ENCODE measurements at places on chromosomes 16 and 17. TPM values are rescaled to one million over a fixed set of nuclear protein-coding genes. Genes with fewer than 3 reads are reported as not detected.

DNA sequence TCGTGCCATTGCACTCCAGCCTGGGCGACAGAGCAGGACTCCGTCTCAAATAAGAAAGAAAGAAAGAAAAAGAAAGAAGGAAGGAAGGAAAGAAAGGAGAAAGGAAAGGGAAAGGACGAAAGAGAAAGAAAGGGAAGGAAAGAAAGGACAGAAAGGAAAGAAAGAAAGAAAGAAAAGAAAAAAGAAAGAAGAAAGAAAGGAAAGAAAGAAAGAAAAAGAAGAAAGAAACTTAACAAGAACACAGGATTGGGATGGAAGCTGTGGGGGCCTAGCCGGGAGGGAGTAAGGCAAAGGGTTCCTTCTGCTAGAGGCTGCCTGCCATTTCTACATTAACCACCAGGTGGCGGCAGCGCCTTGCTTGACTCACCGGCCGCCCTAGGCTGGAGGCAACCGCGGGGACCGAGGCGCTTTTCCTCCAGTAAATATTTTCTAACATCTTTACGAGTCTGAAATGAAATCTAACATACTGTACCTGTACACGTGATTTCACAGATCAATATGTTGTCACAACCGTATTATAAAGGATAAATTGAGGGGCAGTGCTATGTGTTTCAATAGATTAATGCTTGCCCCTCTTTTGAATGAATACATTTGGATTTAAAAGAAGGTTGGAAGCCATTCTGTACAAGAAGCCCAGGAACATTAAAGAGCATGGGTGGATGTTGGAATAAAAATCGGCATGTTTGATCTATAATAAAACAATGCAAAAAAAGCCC, 6.1 kb downstream of the GJD3 start:
- peak; percentile 54 for DNase-seq

DNA sequence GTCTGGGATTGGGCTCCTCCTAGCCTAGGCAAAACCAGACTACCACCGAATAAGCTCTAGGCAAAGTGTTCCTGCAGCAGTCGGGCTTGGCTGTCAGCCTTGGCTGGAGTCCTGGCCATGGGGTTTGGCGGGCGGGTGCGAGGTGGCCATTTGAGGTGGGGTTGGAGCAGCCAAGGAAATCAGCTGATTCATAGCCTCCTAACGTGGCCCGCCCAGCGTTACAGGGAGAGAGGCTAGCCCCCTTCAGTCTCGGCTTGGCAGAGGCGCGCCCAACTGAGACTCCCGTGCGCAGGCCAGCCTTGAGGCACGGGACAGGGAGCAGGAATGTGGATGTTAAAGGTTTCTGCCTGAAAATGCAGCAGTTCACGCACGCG, 1.9 kb downstream of the PMP22 start:
- DNase-seq: no peak

DNA sequence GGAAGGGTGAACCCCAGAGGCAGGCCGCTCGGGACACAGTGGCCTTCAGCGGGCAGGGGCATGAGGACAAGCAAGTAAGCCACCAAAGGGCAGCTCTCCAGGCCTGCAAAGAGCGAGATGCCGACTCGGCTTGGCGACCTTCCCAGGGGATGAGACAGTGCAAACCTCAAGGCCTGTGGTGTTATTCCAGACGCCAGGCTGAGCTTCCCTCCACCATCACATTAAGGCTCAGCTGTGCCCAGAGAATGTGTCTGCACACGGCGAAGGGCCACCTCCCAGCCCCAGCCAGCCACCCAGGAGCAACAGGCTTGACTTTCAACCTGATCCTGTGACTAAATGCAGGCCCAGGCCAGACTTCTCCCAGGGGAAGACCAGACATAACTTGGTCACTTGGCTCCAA, 251.4 kb downstream of the SOX9 start:
- no peak for DNase-seq

GRCh38 chr17:55784666-55785065, 33.8 kb downstream of the PCTP start:
- DNase-seq: no peak

DNA sequence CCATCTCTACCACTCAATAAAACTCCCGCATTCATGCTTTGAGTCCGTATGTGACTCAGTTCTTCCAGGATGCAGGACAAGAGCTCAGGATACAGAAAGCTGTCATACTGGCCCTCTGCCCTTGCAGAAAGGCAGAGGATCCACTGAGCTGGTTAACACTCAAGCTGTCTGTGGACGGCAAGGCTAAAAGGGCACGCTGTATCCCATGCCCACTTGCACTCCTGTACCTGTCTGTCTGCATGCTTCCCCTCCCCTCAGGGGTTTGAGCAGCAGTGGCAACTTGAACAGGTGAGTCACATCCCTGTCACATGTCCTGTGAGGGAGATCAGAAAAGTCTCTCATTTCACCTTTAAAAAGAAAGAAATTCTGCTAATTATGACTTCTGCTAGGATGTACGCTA, 293.8 kb downstream of the HS3ST3B1 start:
- DNase-seq: no peak

GRCh38 chr17:45311760-45312476, 4.9 kb downstream of the MAP3K14 start:
- DNase-seq: peak; percentile 97

DNA sequence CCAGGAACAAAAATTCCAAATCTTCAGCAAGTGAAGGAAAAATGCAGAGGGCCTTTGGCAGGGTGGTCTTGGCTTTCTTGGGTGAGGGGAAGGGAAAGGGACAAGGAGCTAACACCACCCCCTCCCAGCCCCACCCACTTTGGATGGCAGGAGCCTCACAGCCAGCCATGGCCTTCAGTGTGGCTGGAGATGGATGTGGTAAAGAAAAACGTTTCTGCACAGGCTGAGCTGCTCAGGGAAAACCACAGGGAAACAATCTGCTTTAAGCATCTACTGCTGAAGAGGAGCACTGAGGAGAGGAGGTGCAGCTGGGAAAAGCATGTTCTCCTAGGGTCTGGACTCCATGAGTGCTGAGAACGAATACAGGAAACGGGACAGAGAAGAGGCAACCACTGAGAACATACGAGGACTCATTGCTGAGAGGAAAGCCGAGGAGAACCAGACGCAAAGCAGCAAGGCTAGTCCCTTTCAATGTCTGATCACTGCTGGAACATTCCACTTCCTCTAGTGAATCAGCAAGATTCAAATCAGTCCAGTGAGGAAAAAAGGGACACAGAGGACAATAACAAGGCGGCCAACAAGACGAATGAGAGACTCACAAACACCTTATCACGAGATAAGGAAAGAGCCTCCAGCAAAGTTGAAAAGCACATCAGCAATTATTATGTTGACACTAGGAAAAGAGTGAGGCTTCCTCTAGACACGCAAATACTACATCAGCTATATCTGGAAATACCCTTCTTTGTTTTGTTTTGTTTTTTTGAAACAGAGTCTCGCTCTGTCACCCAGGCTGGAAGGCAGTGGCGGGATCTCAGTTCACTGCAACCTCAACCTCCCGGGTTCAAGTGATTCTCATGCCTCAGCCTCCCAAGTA, 41.7 kb downstream of the ZZEF1 start:
- DNase-seq: peak; percentile 7

- DNase-seq: peak; percentile 90
Observed at GRCh38 chr17:42248351-42249179, 27.6 kb downstream of the STAT5B start.

AP1G1 gene
- total RNA-seq: 118 TPM

MPV17L gene
- 4.2 TPM for total RNA-seq

TBX2 gene
- total RNA-seq: 4.8 TPM

C16orf92 gene
- not detected for total RNA-seq

IGF2BP1 gene
- total RNA-seq: 0.45 TPM

All from renal cortical epithelial cell (primary cell).